Right kidney (tissue), 9 donors: ENCODE measurements at places on chromosomes 2 and 18.

DNA sequence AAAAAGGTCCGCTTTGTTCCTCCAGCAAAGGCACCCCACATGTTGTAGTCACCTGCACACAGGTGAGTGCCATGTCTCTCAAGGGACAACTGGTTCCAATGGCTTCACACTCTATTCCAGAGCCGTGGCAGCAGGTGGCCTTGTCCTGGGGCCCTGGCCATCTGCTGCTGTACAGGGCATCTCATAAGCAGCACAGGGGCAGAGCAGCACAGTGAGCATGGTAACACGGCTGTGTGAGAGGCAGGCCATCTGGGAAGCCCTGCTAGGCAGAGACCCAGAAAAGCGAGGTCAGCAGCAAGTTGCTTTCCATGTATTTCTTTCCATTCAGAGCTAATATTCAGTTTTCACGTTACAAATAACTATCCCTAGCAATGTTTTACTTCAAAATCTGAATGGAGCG is 54.7 kb downstream of the CMPK2 start:
- no peak for DNase-seq

GRCh38 chr2:223113161-223113560 is 61.2 kb downstream of the KCNE4 start:
- DNase-seq: no peak

GRCh38 chr18:58536534-58537271 is 92.2 kb downstream of the ALPK2 start:
- no peak for DNase-seq

- DNase-seq: no peak
Measured at GRCh38 chr2:237549643-237550415, 16.5 kb upstream of the PRLH start.

DNA sequence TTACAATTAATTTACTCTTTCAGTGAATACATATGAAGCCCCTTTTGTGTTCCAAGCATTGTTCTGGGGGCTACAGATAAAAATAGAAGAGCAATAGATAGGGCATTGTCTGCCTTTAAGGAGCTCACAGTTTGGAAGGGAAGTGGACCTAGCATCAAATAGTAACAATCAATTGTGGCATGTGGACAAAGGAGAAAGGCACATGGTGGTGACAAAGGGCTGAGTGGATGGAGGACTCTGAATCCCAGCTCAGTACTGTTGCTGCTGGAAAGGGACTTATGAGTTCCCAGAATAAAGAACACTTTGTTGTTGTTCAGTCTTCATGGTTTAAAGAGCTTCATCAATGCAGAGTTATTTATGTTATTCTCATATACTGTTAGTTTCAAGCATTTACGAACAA is 217.7 kb downstream of the HRH4 start:
- no peak for DNase-seq

DNA sequence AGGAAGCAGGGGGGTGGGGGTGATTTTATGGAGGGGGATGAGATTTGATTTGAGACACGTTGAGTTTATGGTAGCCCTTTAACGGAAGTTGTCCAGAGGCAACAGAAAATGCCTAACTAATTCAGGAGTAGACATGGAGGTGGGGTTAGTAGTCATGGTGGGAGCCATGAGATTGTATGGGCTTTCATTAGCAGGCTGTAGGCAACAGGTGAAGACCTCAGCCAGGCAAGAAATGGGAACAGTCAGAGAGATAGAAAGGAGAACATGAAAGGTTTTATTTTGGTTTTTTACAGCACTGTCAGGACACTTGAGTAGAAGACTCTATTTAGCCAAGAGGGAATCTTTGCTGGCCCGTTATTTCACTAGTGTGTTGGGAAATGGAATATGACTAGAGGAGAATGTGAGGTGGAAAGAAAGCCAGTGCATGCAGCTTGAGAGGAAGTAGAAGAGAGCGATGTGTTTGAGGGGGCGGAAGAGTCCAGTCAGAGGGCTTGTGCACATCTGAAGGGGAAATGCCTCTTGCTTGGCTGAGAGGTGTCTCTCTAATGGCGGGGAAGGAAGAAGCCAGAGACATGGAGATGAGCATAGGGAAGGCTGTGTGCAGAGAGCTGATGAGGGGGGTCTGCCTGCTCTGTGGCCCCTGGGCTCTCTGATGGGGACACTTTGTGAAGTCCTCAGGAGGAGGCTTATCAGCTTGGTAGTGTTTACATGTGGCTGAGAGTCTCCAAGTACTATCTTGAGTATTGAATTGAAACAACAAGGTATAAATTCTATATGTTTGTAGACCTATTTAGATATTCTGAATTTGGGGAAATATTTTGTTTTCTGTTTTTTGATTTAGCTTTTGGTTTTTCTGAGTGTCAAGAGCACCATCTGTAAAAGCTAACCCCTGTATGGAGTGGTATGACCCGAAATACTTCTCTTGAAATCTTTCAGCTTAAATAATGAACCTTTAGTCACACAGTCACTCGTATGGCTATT is 66.9 kb upstream of the ITM2C start:
- no peak for DNase-seq

- no peak for DNase-seq
Measured at GRCh38 chr2:1815053-1815452, 70.7 kb upstream of the PXDN start.

DNA sequence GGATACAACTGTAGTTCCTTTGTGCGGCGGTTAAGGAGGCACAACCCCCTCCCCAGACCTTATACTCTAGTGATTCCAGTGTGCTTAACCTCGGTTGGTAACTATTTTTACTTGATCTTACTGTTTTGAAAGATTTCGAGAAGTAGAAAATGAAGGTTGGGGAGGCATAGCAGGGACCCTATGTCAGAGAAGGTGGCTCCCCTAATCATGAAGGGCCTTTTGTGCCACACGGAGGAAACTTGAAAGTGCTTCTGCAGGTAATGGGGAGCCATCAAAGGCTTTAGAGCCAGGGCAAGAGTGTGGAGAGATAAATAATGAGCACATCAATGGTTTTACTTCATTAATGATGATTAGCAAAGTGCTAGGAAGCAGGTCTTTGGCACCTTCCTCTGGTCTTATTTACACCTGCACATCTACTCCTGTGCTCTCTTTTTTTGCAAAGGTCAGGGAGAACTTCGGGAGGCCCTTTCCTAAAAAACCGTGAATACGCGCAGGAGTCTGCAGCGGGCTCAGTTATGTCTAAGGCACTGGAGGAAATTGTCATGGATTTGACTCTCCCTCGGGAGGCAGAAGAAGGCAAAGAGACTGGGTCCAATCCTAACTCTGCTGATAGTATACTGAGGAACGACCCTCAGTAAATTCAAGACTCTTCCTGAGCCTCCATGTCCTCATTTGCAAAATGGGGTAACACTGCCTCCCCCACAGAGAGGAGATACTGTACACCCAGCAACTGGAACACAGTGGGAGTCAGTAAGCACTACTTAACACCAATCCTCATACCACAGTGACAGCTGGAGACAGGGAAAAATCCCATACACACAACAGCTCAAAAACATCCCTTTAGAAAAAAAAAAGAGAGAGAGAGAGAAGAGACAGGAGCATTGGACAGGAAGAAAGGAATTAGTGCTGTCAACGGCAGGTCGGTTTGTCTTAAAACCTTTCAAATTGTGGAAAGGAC is 81.6 kb downstream of the DDX1 start:
- no peak for DNase-seq

GRCh38 chr18:54020966-54021365 is 203.5 kb downstream of the MBD2 start:
- DNase-seq: no peak

- DNase-seq: no peak
Measured at GRCh38 chr2:178579006-178579405, 98.7 kb downstream of the PLEKHA3 start.

DNA sequence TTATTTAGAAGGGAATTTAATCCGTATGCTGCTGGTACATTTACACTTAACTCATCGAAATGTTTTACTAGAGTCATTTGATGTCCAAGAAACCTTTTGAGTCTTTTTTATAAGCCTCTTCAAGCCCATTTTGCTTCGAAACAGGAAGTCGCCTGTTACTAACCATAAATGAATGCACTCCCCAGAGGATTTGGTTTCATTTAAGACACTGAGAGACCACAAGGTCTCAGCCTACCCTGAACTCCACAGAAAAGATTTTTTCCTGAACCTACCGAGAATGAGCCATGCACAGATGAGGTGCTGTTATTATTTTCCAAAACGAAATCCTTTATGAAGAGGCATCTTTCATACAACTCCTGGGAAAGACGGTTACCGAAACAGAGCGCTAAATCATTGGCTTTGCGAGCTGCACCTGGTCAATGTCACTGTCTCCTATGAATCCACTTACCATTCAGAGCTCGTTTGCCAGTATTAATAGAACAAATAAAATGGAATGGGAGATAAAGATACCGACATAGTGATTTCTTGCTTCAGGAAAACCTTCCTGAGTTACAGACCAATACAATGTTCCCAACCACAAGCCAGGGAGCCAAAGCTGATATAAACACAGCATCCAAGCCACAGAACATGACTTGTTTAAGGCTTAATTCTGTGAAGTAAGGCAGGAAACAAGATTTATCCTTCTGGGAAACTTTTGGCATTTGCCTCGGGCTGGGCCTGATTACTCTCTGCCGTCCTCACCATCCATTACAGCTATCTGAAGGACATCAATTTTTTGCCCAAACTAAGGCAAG is 382.1 kb downstream of the OSR1 start:
- peak; percentile 26 for DNase-seq

- DNase-seq: no peak
Measured at GRCh38 chr2:224083638-224084037, 44.6 kb upstream of the SERPINE2 start.

DNA sequence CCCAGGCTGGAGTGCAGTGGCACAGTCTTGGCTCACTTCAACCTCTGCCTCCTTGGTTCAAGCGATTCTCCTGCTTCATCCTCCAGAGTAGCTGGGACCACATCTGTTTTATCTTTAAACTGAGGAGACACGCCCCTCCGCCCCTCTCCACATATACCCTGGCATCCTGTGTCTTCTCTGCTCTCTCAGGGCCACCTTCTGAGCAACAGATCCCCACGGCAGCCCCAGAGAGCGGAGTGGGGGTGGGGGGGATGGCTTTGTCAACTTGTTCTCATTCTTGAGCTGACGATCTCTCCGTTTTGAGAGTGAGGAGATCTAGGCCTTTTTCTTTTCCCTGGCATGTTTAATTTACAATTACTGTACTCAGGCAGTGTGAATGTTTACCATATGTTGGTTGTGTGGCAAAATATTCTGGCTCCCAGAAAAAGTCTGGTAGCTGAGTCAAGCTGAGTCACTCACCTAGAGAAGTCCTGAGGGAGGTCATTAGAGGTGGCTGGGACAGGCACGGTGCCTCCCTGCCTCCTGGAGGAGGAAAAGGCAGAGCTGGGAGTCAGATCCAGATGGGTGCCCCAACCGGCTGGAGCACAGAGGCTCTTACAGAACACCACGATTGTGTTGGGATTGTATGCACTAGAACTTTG is 19.5 kb upstream of the ID2 start:
- DNase-seq: no peak

- DNase-seq: no peak
Measured at GRCh38 chr2:85984788-85985187, 96.0 kb upstream of the ST3GAL5 start.

- no peak for DNase-seq
Measured at GRCh38 chr2:26809876-26810577, 24.2 kb downstream of the CENPA start.

DNA sequence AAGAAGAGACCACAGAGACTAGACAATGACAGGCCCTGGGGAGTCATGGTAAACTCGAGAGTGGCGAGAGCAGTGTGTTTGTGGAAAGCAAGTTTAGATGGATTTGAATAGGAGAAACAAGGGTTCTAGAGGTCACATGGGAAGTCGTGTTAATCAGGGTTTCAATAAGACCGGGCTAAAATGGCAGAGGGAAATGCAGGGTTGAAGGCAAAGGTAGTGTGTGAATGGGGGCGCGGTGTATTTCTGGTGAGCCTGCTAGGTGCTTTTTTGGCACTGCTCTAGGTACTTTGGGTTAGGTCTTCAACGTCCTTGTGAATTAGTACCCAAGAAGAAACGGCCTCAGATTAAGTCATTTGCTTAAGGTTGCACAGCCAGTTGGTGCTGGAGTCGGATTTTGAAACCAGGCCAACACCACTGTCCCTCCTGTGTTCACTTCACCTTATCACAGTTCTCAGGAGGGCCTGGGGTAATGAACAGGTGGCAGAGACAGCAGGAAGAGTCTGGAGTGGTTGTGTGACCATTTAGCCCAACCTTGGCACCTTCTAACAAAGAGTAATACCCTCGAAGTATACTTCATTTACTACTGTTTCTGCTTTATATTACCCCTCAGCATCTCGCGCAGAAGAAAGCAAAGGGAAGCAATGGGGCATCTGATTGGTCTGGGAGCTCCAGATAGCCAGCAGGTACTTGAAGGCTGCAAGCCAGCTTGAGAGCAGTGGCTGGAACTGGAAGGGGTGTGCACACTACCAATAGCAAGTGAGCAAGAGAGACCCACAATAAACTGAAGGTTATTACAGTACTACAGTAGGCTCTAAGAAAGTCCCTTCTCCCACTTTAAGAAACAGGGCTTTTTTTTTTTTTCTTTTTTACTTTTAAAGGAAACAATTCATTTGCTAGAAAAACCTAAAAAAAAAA is 33.4 kb upstream of the GAREM2 start:
- DNase-seq: no peak

GRCh38 chr18:36590621-36591580 is 237.9 kb downstream of the TPGS2 start:
- DNase-seq: no peak

DNA sequence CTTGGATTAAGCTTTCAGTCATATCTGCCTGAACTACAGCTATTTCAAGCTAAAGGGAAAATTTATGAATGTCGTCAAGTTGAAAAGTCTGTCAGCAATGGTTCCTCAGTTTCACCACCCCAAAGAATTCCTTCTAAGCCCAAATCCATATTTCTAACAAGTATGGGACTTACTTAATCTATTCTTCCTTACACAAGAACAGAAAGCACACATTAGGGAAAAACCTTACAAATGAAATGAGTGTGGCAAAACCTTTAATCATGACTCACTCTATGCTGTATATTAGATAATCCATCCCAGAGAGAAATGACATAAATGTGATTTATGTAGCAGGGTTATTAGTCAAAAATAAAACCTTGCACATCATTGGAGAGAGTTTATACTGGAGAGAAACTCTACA is 78.9 kb downstream of the RAB31 start:
- DNase-seq: no peak

DNA sequence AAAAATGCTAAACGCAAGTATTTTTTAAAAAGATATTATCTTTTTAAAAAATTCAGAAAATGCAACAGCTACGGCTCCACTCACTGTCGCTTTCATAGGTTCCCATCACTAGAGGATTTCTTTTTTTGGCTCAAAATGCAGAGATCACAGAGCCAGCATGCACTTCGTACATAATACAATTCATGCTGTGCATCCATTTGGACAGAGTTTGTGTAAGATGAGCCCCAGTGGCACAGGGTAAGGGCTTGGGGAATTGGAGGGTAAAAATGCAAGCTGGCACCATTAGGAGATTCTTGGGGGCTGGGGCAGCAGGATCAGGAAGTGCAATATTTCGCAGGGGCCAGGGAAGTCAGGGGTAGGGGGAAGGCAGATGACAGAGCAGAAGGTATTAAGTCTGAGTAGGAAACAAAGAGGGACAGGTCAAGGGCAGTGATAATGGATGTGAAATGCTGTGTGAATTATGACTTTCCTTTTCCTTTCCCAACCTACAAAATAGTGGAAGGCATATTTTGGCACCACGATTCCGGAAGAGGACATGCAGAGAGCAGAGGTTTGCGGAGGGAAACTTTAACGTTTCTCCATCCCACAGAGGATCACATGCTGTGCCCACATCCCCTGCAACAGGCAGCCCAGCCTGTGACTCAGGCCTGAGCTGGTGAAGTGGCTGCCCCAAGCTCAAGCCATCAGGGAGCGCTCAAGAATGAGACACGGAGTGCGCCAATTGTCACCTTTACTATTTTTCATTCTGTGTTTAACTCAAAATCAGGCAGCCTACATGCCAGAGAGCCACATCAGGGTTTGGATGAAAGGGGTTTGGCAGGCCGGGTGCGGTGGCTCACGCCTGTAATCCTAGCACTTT is 4.7 kb downstream of the CAPG start:
- no peak for DNase-seq

GRCh38 chr18:79600141-79600540 is 79.5 kb upstream of the CTDP1 start:
- DNase-seq: no peak
